ENCODE measurements at places on chromosomes 4 and X. TPM values are rescaled to one million over a fixed set of nuclear protein-coding genes. Genes with fewer than 3 reads are reported as not detected.

DNA sequence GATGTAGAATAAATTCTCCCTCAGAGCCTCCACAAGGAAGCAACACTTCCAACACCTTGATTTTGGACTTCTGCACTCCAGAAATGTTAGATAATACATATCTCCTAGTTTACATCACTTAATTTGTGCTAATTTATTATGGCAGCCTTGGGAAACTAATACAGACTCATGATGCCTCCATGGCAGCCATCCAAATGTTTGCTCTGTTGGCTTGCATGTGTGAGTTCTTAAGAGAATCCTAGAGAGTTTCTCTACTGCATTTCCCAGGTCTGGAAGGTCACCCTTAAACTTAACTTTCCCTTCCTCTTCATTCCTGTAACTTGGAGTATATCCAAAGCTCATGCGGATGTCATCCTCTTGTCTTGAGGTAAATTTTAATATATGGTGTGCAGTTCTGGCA, 956.1 kb downstream of the ADGRL3 start:
- no peak for DNase-seq

- DNase-seq = no peak
These were observed 42.4 kb downstream of the USP9X start for GRCh38 chrX:41127477-41128192.

DNA sequence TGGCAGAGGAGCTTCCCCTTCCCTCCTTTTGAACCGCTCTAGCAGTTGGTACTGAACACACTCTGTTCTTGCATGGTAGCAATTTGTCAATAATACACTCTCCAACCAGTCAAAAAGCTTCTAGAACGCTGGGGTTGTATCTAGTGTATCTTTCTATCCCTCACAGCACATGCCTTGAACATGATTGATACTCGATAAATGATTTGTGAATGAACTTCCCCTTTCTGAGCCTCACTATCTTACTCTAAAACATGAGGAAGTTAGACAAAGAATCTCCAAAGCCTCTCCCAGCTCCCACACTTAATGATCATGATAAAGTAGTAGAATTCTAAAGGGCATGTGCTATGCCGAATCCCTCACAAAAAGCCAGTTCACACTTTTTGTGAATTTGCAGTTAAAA, 64.4 kb downstream of the DLG3 start:
- no peak for DNase-seq

DNA sequence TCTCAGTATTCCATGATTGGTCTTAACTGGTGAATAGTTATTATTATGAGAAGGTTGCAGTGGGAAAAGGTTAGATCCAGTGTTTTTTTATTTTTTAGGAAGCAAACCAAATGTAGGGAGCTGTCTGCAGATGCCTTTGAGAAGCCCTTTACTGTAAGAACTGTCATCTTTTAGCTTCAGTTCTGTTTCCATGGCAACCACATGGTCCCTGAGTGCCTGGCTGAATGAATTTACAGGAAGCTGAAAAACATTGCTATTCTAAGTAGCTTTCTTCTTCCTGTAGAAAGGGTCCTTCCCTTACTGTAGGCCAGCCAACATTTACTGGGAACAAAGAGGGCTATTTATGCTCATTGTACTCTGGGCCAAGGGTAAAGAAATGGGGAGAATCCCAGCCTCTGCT, 103.3 kb downstream of the DCLK2 start:
- no peak for DNase-seq

GRCh38 chr4:15035159-15035558, 32.9 kb downstream of the CPEB2 start:
- no peak for DNase-seq

DNA sequence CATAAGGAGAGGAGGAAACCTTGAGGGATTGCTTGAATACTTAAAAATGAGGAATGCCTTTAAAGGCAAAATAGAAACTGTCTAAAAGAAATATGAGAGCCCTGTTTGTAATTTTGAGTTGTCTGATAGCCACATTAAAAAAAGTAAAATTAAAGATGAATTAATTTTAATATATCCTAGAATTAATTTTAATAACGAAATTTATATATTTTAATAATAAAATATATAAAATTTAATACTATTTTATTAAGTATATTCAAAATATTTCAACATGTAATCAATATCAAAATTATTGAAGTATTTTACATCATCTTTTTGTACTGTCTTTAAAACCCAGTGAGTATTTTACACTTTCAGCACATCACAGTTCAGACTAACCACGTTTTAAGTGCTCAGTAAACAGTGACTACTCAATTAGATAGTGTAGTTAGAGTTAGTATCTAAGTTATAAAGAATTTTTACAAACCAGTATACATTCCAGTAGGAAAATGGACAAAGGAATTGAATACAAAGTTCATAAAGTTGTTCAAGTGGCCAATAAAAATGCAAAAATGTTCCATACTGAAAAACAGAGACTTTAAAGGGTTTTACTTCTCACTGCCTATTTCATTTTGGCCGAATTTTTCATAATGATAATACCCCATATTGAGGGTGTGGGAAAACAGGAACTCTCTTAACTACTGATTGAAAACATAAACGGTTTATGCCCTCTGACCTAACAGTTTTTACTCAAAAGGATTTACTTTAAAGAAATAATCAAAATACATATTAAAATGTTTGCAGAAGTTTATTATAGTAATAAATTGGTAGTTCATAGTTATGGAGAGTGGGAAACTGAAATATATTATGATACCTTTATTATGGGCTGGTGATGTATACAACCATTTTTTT, 2.9 kb downstream of the SLC30A9 start:
- DNase-seq = no peak

- DNase-seq = no peak
These were observed 327.4 kb downstream of the PPP3CA start for GRCh38 chr4:101019941-101020401.

GRCh38 chr4:113869743-113870375, 108.3 kb upstream of the CAMK2D start:
- no peak for DNase-seq

DNA sequence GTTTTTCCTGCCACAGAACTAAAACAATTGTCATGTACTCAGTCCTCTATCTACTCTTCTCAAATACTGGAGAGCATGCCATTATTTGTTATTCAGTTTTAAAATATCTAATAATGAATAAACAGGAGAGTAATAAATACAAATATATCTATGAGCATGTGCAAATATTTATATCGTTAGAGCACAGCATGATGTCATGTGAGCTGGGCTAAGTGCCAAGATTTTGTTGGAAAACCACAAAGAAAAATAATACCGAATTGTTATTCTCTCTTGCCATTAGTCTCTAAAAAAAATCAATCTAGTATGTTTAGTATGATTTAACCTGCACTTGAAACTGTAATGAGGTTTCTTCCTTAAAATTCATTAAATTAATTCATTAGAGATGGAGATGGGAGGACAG, 97.3 kb downstream of the DDX60 start:
- DNase-seq = no peak

- no peak for DNase-seq
These were observed 83.4 kb upstream of the MID1IP1 start for GRCh38 chrX:38717871-38718270.

GRCh38 chrX:66176134-66176533, 12.1 kb downstream of the HEPH start:
- DNase-seq = no peak

The PAGE2B gene
- not detected for total RNA-seq

The CTAG2 gene
- not detected for total RNA-seq

The XAGE1A gene
- total RNA-seq = not detected

The CXXC4 gene
- 0.14 TPM for total RNA-seq

The TCP11X2 gene
- not detected for total RNA-seq

The USO1 gene
- total RNA-seq = 77.3 TPM

The ADGRG4 gene
- total RNA-seq = 0.71 TPM
